Activated CD4-positive, alpha-beta T cell treated with anti-CD3 and anti-CD28 coated beads, Interleukin-2, Interleukin-4, amounts not matched to agents 100 ng/mL and 50 ng/mL, durations not matched to agents 16 hours and 8 hours (primary cell): ENCODE measurements at places on chromosomes 2 and 18.

DNA sequence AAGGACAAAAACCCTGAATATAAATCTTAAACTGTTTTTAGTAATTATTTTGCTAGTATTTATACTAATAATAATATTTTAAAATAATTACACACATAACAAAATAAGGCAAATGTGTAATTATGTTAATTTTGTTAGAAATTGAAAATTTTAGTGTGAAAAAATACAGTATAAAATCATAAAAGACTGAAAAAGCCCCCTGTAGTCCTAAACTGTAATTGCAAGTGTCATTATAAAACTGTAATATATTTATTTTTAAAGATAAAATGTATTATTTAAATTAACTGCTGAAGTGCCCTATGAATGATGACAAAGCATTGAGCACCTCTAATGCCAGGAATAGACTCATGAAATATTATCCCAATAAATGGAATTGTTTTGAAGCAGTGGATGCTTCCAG lies 1117.7 kb downstream of the CBLN2 start:
- no peak for DNase-seq

- DNase-seq = no peak
Measured at GRCh38 chr2:43526994-43527393, 68.8 kb downstream of the THADA start.

DNA sequence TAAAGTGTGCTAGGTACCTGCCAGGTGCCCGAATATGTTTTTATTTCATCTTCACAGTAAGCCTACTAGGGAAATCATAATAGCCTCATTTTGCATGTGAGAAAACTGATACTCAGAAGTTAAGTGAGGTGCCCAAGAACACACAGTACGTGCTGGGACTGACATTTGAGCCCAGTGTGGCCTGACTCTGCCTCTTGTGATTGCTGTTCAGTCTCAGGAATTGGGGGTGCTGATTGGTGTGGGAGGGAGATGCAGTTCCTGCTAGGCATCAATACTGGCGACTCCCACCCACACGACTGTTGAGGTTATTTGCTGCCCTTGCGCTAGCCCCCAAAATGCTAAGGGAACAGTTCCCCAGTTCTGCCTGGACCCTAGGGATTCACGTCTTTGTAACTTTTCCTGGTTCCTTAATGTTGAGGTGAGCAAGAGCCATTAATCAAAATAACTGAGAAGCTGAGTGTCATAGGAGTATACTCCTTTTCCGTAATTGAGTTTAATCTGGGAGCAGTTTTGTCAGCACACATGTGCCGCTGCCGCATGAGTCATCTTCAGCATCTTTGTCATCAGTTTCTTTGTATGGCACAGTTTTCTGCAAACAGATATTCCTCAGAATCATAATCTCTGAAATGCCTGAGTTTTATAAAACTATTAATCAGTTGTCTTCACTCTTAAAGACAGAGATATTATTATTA lies 120.7 kb downstream of the NCK2 start:
- DNase-seq = no peak

DNA sequence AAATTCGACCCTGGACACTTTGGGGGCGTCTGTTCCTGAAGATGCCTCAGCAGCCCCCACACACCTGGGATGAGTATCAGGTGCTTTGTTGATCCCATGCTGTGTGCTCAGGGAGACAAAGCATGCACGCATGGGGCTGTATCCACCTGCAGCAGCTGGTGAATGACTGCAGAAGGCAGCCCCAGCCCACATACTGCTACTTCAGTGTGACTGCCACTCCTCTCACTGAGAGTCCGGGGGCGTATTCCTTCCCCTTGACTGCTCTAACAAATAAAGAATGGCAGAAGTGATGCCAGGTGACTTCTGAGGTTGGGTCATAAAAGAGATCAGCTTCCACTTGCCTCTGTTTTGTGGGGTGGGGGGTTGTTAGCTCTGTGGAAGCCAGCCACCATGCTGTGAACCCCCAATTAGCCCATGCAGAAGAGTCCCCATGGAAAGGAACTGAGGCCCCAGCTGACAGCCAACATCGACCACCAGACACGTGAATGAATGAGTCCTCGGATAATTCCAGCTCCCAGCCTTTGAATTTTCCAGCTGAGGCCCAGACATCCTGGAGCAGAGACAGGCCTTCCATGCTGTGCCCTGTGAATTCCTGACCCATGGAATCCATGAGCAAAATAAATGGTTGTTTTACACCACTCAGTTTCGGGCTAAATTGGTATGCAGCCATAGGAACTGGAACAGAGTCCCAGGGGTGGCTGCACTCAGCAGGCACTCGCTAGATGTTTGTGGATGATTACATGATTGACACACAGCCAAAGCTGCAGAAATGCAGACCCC lies 289.3 kb downstream of the CELF4 start:
- no peak for DNase-seq

GRCh38 chr18:21262244-21262643 lies 20.2 kb downstream of the GREB1L start:
- DNase-seq = no peak

GRCh38 chr2:45178359-45178758 lies 169.1 kb upstream of the SIX2 start:
- DNase-seq = no peak

DNA sequence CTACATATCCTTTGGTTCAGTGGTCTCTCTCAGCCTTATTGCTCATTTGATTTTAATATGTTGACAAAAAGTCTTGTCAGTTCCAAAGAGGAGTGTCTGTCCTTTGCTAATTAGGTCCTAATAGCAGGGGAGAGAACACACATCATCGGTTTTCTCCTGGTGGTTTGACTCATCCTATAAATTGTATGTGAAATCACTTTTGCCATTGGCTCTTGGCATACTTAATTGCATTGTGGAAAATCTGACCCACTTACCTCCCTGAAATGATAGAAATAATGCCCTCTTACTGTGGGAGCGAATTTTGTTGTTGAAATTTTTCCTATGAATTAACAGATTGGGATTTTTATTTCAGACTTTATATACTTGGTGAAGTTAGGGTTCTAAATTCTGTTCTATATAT lies 58.3 kb downstream of the MTCL1 start:
- DNase-seq = no peak

GRCh38 chr2:116692988-116693387 lies 1121.5 kb upstream of the DDX18 start:
- DNase-seq = no peak

- no peak for DNase-seq
Measured at GRCh38 chr2:120313695-120314615, 32.0 kb upstream of the INHBB start.

GRCh38 chr2:213419980-213420379 lies 135.7 kb downstream of the SPAG16 start:
- no peak for DNase-seq

DNA sequence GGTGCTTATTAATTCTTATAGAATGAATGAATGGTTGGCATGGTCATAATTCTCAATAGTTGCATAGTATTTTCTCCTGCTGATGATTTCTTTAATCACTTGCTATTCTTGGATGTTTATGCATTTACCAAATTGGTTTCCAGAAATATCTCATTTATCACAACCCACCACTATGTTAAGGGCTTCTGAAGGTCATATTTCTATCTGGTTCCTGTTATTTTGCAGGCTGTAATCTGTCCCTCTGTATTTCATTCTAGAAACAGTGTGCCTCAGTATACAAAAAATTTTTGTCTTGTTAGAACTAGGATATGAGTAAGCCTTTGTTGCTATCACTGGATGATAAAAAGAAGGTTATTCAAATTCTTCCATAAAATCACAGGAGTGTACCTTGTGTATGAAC lies 6.1 kb upstream of the ATP8B1 start:
- no peak for DNase-seq

DNA sequence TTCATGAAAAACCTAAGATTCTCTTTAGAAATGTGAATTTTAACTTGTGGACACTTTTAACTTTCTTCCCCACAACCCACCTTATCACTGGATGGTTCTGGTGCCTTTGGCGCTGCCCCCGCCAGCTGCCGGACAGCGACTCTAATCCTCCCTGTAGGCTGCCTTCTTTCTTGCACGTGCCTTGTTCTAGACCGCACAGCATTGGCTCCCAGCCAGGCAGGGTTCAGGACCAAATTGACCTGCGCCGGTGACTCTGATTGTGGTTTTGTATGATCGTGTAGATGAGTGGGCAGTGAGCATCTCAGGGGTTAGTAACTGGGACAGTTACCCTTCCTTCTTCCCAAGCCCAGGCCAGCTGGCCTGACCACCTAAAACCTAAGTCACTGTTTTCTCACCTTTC lies 106.8 kb downstream of the ASAP2 start:
- DNase-seq = no peak

DNA sequence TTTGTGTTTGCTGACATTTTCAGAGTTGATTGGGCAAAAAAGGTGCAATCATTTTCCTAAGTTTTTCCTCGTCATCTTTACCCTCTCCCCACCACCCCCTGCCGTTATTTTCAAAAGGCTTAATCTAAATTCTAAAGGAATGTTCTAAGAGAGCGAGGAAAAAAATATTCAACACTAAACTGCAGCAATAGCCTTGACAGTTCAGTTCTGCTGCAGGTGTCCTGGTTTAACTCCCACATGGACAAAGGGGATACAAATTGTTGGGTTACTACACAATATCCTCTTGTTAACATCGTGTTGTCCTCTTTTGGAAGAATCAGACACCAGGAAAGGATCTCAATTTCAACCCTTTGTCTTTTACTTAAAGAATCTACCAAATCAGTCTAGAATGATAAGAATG lies 696.5 kb downstream of the NRXN1 start:
- DNase-seq = no peak

- no peak for DNase-seq
Measured at GRCh38 chr2:206482123-206482522, 38.8 kb downstream of the ADAM23 start.
